ENCODE measurements at places on chromosomes 6 and 20. TPM values are rescaled to one million over a fixed set of nuclear protein-coding genes. Genes with fewer than 3 reads are reported as not detected.

CRISP2 gene
- 0.20 TPM for polyA plus RNA-seq

GRCh38 chr20:19433371-19434350 is 221.2 kb downstream of the SLC24A3 start:
- DNase-seq, result no peak

- DNase-seq, result no peak
Observed at GRCh38 chr6:70764706-70765105, 97.0 kb downstream of the SMAP1 start.

- no peak for DNase-seq
Observed at GRCh38 chr6:1250489-1251197, 61.3 kb upstream of the FOXQ1 start.

DNA sequence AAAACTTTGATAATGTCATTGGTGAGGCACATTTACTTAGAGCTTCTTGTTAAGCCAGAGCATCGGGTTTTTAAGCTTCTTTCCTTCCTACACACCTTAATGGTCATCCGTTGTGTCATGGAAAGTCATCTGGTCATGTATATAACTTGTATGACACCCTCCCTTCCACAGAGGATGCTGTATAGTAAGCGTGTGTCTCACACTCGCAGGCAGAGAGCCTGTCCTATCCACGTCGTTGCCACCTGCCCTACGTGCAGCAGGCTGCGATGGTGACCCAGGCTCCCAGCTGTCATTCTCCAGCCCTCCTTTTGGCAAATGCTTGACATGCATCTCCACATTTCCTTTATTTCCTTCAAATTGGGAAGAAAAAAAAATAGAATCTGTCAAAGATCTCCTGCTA is 85.6 kb downstream of the MYB start:
- DNase-seq, result no peak
